ENCODE measurements at places on chromosomes 6 and 20. TPM values are rescaled to one million over a fixed set of nuclear protein-coding genes. Genes with fewer than 3 reads are reported as not detected.

The PMEPA1 gene
- 10.4 TPM for total RNA-seq

The ILRUN gene
- total RNA-seq: 84.1 TPM

The FILIP1 gene
- 6.4 TPM for total RNA-seq

The ARMC12 gene
- 1.2 TPM for total RNA-seq

The POU5F1 gene
- total RNA-seq: 1.3 TPM

The ZHX3 gene
- total RNA-seq: 22.6 TPM

The SLC32A1 gene
- not detected for total RNA-seq

The COX4I2 gene
- total RNA-seq: 1.8 TPM

The TGM2 gene
- total RNA-seq: 72.7 TPM

The MTCH1 gene
- 230 TPM for total RNA-seq

The OOEP gene
- total RNA-seq: not detected

The ZNF292 gene
- total RNA-seq: 40.0 TPM

The NSFL1C gene
- total RNA-seq: 61.6 TPM

The GFOD1 gene
- 12.2 TPM for total RNA-seq

The GLP1R gene
- total RNA-seq: not detected

The APCDD1L gene
- 0.19 TPM for total RNA-seq

The LAMA2 gene
- 509 TPM for total RNA-seq

The PPP1R16B gene
- total RNA-seq: 48.4 TPM

The HTR1E gene
- not detected for total RNA-seq

The BANF2 gene
- not detected for total RNA-seq

The PLN gene
- total RNA-seq: 4.0 TPM

The PRPH2 gene
- total RNA-seq: 0.47 TPM

The PLAGL2 gene
- total RNA-seq: 11.5 TPM

The LY6G6C gene
- total RNA-seq: not detected

The PLCB1 gene
- total RNA-seq: 47.4 TPM

The NNAT gene
- 44.4 TPM for total RNA-seq

The FERMT1 gene
- 1.6 TPM for total RNA-seq

The GFRAL gene
- 0.47 TPM for total RNA-seq

The FAM184A gene
- 14.3 TPM for total RNA-seq

The LY86 gene
- total RNA-seq: 5.4 TPM

The SMLR1 gene
- not detected for total RNA-seq

The CST4 gene
- not detected for total RNA-seq

The GRIK2 gene
- 2.3 TPM for total RNA-seq

The TFAP2C gene
- total RNA-seq: 2.8 TPM
